Brain (organoid and tissue), 16 donors: ENCODE measurements at places on chromosomes 12 and 14. TPM values are rescaled to one million over a fixed set of nuclear protein-coding genes. Genes with fewer than 3 reads are reported as not detected.

The NUDT4 gene
- 82.7 TPM for polyA plus RNA-seq

DNA sequence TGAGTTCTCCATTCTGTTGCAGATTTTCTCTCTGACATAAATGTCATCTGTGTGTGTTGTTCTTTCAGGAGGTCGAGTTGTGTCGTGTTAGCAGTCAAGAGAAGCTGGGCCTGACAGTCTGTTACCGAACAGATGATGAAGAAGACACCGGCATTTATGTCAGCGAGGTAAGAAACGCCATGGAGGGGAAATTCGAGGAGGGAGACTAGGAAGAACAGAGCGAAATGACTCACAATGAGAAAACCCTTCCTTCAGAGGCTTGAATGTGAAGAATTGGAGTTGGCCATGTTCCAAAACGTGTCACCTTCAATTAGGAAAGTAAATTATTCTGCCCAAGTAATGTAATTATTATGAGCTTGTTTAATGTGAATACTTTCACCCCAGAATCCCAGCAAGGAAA lies 364.5 kb downstream of the PDZRN4 start:
- peak; percentile 63 for DNase-seq

- peak; percentile 21 for DNase-seq
Observed at GRCh38 chr14:94752591-94753436, 17.1 kb downstream of the GSC start.

DNA sequence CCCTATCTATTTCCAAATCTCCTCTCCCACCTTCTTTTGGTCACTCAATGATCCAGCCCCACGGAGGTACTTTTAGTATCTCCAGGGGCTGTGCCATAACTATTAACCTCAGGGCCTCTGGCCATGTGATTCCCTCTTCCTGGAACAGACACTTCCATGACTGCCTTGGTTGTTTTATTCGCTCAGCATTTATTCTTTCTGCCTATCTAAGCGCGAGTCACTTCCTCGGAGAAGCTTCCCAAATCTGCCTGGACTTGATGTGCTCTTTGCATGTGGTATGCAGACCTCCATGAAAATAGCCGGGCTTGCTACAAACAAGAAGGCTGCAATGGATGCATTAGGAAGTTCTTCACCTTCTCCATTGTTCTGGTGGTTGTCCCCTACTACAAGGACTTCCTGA lies 939.0 kb upstream of the TMEM132C start:
- no peak for DNase-seq

- DNase-seq = no peak
Observed at GRCh38 chr14:23447361-23448350, 12.2 kb upstream of the MYH7 start.

DNA sequence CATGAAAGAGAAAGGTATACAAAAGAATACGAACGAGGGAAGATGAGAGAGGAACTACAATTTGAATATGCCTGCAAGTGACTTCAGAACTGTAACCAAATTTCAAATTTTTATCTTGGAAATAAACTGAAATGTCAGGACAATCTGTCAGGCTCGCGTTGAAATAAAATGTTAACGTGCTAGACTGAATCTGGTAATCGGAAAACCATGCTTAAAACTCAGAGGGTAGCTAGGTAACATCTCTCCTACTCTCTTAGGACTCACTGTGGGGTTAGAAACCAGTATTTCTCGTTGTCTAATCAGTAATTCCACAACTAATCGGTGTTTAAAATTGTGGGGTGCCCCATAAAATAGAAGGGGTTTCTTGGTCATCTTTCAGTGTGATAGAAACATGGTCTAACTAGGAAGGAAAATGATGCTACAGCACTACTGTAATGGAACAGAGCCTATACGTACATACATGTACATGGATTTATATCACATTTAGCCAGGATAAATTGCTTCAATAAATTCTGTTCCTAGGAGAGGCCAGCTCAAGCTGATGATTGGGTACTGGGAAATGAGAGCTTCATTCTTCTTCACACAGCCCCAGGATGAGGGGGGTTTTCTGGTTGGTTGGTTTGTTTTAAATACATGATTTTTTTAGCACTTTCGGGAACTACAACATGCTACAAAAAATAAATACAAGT lies 23.9 kb downstream of the ATF7 start:
- DNase-seq = peak; percentile 49
